Activated CD4-positive, alpha-beta T cell treated with anti-CD3 and anti-CD28 coated beads for 24 hours (primary cell): ENCODE measurements at places on chromosomes 2 and 18.

DNA sequence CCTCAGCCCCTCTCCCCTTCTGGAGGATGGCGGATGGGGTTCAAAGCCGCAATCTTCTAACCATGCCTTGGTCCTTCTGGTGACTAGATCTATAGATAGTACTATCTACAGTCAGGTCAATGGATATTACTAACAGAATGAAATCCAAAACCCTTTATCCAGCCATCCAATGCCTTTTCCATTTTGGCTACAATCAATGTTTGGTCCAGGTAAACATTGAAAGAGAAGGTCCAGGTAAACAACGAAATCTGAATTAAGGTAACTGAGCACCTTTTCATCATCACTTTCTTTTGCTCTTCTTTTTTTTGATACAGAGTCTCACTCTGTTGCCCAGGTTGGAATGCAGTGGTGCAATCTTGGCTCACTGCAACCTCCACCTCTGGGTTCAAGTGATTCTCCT lies 9.7 kb downstream of the PPP4R3B start:
- no peak for DNase-seq

DNA sequence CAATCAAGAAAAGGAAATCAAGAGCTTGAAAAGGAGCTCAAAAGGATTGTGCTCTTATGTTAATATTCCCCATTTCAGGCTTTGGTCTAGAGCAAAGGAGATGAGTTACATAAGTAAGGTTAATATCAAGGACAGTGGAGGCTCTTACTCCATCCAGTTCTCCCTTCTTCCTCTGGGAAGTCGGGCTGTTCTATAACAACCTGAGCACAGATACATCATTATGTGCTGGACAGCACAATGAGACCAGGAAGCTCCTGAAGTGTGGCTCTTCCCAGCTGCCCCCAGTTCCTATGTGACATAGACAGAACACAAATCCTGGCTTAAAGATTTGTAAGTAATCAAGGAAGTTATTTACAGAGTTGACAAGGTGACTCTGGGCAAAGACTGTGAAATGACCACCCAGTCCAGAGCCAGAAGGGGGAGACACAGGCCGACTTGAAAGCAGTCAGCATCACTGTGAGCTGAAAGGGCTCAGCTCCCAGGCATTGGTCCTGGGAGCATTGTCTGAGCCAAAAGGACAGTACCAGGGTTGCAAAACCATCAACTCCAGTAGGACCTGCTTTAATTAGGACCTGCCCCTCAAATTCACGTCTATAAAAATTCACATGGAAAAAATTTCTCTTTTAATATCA lies 917.6 kb upstream of the ACVR2A start:
- no peak for DNase-seq

- no peak for DNase-seq
Measured at GRCh38 chr2:134982603-134983002, 64.0 kb downstream of the CCNT2 start.

DNA sequence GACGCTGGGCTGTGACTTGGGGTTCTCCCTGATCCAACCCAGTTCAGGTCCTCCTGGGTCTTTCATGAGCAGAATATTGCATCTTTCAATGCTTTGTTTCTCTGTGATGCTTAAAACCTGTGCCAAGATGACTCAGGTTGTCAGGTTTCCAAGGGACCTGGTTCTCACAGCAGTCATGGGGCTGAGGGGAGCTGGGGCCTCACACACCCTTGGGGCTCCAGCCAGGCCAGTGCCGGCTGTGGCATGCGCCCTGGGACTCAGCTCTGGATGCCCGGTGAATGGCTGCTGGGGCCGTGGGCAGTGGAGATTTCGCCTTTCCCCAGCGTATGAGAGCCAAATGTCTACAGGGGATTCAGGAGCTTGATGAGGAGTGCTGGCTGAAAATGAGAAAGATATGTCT lies 29.6 kb downstream of the EDAR start:
- DNase-seq, result no peak

- DNase-seq, result no peak
Measured at GRCh38 chr2:176483901-176484568, 214.8 kb downstream of the MTX2 start.

GRCh38 chr2:144660518-144661316 lies 140.8 kb upstream of the ZEB2 start:
- no peak for DNase-seq

- DNase-seq, result no peak
Measured at GRCh38 chr2:231190531-231191197, 7.8 kb upstream of the ARMC9 start.

DNA sequence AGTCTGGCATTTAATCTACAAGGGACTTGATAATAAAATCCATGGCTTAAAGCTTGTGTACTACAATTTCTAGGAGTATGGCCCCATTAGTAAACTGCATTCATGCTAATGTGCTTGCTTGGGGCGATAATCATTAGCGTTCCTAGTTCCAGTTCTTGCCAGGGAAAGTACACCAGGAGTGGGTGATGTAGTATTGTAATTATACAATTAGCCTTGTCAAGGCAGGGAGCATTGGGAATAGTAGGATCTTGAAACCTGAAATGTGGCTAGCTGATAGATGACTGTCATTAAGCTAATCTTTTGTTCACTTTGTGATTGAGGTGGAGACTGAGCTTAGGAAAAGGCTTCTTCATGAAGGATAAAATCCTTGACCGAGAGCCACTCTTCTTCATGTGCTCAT lies 989.2 kb downstream of the CPS1 start:
- no peak for DNase-seq

DNA sequence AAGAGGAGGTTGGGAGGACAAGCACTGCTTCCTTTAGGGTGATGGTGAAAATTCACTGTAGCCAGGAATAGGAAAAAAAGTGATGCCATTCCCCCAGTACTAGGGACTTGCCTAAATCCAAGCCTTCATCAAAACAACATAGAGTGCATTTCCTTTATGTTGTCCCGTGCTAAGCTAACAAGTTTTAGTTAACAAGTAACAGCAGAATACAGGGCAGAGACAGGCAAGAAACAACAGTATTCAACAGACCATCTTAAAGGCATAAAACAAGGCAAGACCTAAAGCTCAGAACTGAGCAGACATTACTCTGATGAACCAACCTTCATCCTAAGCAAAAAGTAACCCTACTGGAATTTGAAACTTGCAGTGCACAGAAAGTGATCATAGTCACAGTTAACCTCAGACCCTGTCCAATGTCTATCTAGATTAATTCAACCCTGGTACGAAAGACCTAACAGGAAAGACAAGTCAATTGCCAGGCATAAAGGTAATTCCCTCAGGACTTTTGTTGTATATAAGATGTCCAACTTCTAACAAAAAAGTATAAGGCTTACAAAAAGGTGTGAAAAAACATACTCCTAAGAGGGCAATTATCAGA lies 34.4 kb upstream of the GALNT1 start:
- DNase-seq, result no peak

DNA sequence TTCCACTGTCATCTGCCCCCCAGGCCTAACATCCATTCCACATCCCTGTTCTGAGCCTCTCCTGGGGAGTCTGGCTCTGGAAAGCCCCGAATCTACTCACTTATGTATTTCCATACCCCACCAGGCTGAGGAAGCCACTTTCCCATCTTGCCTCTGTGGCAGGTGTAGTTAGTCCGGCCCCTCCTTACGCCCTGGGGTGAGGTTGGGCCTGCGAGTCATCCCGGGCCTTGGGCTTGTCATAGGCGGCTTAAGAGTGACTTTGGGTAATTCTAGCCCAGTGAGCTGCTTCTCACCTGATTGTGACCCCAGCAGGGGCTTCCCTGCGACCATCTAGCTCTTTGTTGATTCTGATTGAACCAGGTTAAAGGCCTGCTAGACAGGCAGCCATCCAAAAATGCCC lies 21.1 kb downstream of the PCARE start:
- DNase-seq, result no peak

GRCh38 chr18:78368726-78369125 lies 610.9 kb upstream of the SALL3 start:
- DNase-seq, result no peak

- no peak for DNase-seq
Measured at GRCh38 chr2:104685591-104685990, 168.3 kb upstream of the POU3F3 start.

- DNase-seq, result no peak
Measured at GRCh38 chr2:185583058-185583816, 155.4 kb upstream of the FSIP2 start.

DNA sequence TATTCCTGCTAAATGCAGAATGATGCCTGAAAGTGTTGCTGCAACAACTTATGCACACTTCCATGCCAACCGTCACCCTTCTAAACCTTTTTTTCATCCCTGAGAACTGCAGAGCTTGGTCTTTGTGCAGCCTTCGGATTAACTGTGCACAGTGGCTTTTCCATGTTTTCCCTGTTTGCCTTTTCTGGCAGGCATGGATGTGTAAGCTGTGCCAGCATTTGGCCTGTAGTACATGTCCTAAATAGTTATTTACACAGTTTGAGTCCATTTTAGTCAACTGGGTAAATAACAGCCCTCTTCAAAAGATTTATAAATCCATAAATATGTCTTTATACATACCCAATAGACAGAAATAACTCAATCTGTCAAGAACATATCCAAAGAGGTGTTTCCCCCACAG lies 31.5 kb downstream of the MEIS1 start:
- DNase-seq, result no peak

- DNase-seq, result no peak
Measured at GRCh38 chr2:111126581-111126980, 5.9 kb downstream of the BCL2L11 start.

- no peak for DNase-seq
Measured at GRCh38 chr2:39618236-39618635, 47.5 kb upstream of the TMEM178A start.

DNA sequence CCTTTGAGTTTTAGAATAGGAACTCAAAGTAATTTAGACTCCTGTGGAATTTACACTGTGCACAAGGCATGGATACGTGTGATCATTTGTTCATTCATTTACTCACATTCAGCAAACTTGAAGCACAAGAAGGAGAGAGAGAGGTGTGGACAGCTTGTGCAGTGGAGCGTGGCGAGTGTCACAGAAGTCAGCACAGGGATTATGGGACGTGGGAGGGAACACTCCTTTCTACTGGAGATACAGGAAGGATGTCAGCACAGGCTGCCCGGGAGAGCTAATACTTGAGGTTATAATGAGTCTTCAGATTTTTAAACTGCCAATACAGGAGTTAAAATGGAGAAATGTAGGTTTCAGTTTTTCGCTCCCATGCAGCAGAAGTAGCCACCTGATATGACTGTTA lies 7.0 kb downstream of the FAM228A start:
- DNase-seq, result no peak

DNA sequence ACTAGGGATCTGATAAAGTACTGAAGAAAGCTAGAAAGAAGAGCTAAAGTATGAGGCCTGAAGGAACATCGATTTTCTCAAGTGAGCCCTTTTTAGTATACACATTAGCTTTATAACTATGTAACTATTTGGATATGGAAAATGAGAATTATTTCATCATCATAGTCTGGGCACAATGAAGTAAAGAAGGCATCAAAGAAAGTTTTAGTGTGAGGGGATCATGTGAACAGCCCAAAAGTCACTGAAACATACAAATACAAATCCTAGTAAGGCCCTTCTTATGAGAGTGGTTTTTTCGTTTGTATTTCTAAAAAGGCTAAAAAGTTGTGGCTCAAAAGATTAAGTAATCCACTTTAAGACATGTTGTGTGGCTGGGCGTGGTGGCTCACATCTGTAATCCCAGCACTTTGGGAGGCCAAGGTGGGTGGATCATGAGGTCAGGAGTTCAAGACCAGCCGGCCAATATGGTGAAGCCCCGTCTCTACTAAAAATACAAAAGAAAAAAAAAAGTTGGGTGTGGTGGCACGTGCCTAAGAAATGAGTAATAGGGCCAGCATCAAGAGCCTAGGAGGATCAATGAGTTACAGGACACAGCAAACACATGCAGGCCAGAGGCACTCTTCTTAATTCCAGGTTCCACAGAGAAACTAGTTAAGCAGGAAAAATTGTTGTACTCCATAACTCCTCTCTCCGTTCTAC lies 61.9 kb downstream of the PUM2 start:
- DNase-seq, result no peak

GRCh38 chr2:29323301-29323700 lies 208.1 kb downstream of the CLIP4 start:
- no peak for DNase-seq
